ENCODE measurements at places on chromosomes 11 and 22. TPM values are rescaled to one million over a fixed set of nuclear protein-coding genes. Genes with fewer than 3 reads are reported as not detected.

Gene SYT7
- total RNA-seq: not detected

Gene TEX12
- total RNA-seq: 0.34 TPM

Gene VPREB1
- not detected for total RNA-seq

Gene DUSP8
- total RNA-seq: 1.3 TPM

DNA sequence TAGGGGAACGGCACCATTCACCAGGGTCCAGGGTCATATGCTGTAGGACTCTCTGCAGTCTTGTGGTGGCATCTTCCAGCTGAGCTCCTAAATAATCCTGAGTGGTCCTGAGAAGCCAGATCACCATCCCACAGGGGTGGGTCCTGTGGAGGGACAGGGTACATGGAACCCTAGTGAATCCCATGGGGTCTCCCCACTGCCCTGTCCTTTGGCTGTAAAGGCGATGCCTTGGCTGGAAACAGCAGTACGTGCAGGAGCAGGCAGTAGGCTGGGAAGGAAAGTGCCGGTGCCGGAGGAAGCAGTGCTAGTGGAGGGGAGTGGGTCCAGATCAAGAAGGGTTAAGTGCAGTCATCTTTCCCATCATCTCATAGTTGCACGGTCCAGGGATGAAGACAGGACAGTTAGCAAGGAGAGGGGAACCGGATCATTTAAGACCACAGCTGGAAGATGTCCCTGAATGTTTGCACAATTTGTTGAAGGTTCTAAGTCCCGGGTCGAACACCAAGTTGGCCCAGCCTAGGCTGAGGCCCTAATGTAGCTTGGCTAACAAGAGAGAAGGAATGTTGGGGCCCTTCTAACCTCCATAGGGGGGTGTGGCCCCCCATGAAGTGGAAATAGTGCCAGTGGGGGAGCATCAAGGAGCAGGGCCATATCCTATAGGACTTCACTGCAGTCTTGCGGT is 18.1 kb downstream of the TSPAN32 start:
- H3K27ac ChIP-seq: no peak overlapping the region
- H3K4me3 ChIP-seq: no peak overlapping the region
- peaks cover 3% of the 10 kb centered on the region for H3K4me1 ChIP-seq

GRCh38 chr11:128522055-128522942 is 65.1 kb downstream of the ETS1 start:
- H3K36me3 ChIP-seq: peaks cover 44% of the 10 kb centered on the region
- H3K4me1 ChIP-seq: peaks cover 42% of the 10 kb centered on the region
- peak overlapping the region; percentile 99 for H3K27ac ChIP-seq
- no peaks in the 10 kb centered on the region for H3K27me3 ChIP-seq
- H3K4me3 ChIP-seq: peak overlapping the region; percentile 96

GRCh38 chr11:45649544-45650165 is 15.8 kb downstream of the CHST1 start:
- H3K27me3 ChIP-seq: peaks cover 14% of the 10 kb centered on the region
- DNase-seq: no peak
- no peak overlapping the region for H3K4me3 ChIP-seq
- H3K27ac ChIP-seq: no peak overlapping the region

GRCh38 chr22:22897091-22897490 is 9.5 kb downstream of the IGLL5 start:
- H3K4me3 ChIP-seq: no peak overlapping the region
- H3K36me3 ChIP-seq: no peaks in the 10 kb centered on the region
- H3K27me3 ChIP-seq: peaks cover 8% of the 10 kb centered on the region
- H3K4me1 ChIP-seq: no peaks in the 10 kb centered on the region

DNA sequence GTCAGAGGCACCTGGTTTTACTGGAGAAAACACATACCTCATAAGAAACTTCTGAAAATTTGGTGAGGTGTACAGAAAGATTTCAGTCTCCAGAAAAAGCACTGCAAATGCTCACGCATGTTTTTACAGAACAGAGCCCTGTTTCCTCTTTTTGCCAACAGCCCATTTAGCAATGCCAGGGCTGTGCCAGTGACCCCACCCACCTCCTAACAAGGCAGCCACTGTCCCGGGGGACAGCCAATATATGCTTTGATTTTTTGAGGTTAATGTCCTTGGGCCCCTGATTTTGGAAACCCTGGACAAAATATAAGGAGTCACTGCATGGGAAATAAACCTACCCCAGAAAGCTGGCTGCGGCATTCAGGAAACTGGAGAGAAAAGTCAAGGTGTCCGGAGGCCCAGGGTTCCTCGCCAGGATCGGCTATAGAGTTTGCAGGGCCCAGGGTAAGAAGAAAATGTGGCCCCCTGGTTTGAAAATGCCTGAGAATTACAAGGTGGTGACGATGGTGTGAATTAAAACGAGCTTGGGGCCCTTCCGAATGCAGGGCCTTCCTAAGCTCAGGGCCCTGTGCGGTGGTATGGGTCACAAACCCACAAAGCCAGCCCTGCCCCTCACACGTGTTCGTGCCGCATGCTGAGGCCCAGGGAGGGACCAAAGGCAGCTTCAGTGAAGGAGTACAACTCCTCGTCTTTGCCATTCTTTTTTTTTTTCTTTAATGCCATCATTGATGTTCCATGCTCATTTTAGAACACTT is 71.1 kb upstream of the WNT7B start:
- no peaks in the 10 kb centered on the region for H3K27me3 ChIP-seq
- peaks cover 31% of the 10 kb centered on the region for H3K4me1 ChIP-seq
- H3K27ac ChIP-seq: no peak overlapping the region

GRCh38 chr11:11148596-11148995 is 204.5 kb downstream of the CSNK2A3 start:
- no peak for DNase-seq
- peaks cover 47% of the 10 kb centered on the region for H3K4me1 ChIP-seq
- no peaks in the 10 kb centered on the region for H3K27me3 ChIP-seq
- peaks cover 3% of the 10 kb centered on the region for H3K36me3 ChIP-seq
- H3K4me3 ChIP-seq: no peak overlapping the region
- H3K27ac ChIP-seq: no peak overlapping the region

Measured in activated CD4-positive, alpha-beta T cell treated with anti-CD3 and anti-CD28 coated beads for 36 hours (primary cell).